ENCODE measurements at places on chromosomes 5 and 9. TPM values are rescaled to one million over a fixed set of nuclear protein-coding genes. Genes with fewer than 3 reads are reported as not detected.

DNA sequence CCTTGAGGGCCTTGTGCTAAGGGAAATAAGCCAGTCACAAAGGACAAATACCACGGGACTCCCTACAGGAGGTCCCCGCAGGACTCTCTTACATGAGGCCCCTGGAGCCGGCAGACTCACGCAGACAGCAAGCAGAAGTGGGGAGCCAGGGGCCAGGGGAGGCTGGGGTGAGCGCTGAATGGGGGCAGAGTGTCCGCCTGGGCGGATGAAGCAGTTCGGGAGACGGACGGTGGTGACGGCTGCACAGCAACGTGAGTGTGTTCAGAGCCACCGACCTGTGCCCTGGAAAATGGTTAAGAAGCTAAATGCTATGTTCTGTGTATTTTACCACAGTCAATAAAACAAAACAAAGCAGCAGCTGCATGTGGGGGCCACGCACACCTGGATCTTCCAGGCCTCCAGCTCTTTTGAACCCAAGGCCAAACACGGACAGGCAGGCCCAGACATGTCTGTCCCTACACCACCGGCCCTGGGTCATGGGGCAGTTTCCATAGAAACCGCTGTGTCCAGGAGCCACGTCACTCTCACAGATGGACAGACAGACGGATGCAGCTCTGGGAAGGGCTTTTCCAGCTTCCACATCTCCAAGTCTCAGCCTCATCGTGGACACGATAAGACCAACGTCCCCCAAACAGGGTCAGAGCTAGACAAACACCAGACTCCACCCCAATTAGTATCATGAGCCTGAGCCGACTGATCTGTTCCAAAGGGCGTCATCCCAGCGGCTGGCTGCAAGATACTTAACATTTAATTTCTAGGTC lies 103.9 kb downstream of the VAV2 start:
- H3K36me3 ChIP-seq: no peaks in the 10 kb centered on the region
- DNase-seq: peak; percentile 83
- peak overlapping the region; percentile 95 for H3K27ac ChIP-seq
- 0 out of 2 replicates have a peak overlapping the region, but pooled peaks have one; percentile 2 for H3K4me3 ChIP-seq

DNA sequence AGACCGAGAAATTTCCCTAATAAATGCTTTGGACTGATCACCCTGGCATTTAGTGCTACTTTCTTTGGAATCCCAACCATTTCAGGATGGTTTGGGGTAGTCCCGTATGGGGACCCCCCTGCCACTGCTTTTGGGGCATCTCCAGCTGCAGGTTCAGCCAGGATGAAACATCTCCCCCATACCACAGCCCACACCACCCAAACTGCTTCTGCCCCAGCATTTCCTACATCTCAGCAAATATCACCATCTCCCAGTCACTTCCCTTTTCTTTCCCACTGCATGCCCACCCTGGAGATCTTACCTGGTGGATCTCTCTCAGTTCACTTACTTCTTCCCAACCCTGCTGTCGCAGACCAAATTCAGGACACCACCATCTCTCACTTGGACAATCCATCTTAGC lies 4.8 kb upstream of the P4HA2 start:
- no peaks in the 10 kb centered on the region for H3K27me3 ChIP-seq
- H3K36me3 ChIP-seq: no peaks in the 10 kb centered on the region
- DNase-seq: no peak

- H3K27ac ChIP-seq: no peak overlapping the region
- no peak for DNase-seq
- H3K36me3 ChIP-seq: no peaks in the 10 kb centered on the region
- no peaks in the 10 kb centered on the region for H3K27me3 ChIP-seq
Observed at GRCh38 chr9:1434052-1434767, 384.1 kb downstream of the DMRT2 start.

APBA1 gene
- 0.15 TPM for total RNA-seq

SLC28A3 gene
- not detected for total RNA-seq
